Aorta (tissue), 5 donors: ENCODE measurements at places on chromosomes 12 and 14.

DNA sequence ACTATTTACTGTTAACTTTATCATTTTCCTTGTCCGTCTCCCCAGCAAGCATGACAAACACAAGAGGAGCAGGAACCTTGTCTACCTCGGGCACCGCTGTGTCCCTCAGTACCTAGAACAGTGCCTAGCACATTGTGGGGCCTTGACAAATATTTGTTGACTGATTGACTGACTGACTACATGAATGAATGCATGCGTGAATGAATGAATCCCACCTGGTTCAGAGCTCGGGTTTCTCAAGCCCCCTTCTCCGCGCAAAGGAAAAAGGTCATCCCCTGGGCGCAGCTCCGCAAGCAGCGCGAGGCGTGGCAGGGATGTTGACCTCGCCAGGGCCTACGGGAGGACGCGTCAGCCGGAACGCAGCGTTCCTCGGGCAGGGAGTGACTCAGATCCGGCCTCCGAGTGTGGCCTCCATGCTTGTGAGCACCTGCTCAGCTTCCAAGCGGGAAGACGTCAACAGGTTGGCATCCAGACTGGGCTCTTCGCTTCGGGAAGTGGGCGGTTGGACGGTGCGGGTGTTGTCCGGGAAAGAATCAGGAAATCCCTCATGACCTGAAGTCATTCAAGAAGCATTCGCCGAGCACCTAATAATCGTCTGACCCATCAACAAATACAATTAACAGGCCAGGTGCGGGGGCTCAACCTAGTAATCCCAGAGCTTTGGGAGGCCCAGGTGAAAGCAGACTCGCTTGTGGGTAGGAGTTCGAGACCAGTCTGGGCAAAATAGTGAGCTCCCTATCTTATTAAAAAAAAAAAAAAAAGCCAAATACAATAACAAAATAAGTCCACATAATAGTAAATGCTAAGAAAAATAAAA, 13.9 kb upstream of the UBC start:
- peak; percentile 89 for DNase-seq

- no peak for DNase-seq
These were observed 1404.3 kb upstream of the FLRT2 start for GRCh38 chr14:84125676-84126075.

- DNase-seq = peak; percentile 76
These were observed 57.2 kb upstream of the RIN3 start for GRCh38 chr14:92456215-92457015.

DNA sequence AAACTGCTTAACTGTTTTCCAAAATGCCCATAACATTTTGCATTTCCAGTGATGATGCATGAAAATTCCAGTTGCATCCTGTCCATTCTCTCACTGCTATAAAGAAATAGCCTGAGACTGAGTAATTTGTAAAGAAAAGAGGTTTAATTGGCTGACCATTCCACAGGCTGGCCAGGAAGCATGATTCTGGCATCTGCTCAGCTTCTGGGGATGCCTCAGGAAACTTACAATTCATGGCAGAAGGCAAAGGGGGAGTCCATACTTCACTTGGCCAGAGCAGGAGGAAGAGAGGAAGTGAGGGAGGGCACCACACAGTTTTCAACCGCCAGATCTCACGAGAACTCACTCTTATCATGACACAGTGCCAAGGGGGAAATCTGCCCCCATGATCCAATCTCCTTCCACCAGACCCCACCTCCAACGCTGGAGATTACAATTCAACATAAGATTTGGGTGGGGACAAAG, 18.2 kb upstream of the CLEC2D start:
- no peak for DNase-seq

GRCh38 chr12:49547090-49547690, 8.4 kb downstream of the KCNH3 start:
- peak; percentile 61 for DNase-seq

DNA sequence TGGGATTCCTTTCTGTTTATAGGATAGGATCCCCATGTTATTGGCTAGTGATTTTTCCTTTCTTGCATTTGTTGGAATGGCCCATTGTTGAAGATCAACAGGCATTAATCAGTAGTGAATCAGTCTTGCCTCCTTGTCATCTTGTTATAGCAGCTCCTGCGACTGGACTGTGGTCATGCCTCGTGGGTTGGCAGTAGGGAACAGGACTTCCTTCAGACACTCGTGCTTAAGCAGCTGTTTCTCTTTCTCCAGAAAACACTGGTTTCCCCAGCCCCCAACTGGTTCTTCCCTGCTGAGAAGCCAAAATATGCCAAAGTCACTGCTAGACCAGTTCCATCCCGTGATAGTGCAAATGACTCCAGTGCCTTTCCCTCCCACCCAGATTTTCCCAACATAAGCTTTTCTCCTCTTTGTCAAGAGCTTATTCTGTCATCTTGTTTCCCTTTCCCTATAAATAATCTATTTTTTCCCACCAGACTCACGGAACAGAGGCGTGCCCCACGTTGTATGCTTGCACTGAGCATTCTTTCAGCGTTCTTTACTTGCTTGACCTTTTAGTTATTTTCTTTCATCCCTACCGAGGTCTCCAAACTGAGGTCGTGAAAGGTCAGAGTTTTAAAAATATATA, 83.5 kb downstream of the SAMD4A start:
- peak; percentile 87 for DNase-seq

GRCh38 chr14:91473046-91473445, 37.1 kb downstream of the PPP4R3A start:
- no peak for DNase-seq

DNA sequence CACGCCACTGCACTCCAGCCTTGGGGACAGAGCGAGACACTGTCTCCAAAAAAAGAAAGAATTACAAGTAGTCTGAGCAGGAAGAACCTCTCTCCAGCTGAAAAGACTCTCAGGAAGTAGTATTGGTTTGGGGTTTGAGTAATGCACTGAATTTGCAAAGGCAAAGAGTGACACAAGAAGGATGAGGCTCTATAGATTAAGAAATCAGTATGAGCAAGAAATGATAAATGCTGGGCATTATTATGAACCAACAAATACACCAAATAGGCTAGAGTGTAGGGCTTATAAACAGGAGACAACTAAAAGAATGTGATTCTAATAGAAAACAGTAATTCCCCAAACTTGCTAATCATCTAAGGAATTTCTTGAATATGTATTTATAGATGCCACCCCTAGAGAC, 2.6 kb upstream of the SLC35E3 start:
- no peak for DNase-seq

DNA sequence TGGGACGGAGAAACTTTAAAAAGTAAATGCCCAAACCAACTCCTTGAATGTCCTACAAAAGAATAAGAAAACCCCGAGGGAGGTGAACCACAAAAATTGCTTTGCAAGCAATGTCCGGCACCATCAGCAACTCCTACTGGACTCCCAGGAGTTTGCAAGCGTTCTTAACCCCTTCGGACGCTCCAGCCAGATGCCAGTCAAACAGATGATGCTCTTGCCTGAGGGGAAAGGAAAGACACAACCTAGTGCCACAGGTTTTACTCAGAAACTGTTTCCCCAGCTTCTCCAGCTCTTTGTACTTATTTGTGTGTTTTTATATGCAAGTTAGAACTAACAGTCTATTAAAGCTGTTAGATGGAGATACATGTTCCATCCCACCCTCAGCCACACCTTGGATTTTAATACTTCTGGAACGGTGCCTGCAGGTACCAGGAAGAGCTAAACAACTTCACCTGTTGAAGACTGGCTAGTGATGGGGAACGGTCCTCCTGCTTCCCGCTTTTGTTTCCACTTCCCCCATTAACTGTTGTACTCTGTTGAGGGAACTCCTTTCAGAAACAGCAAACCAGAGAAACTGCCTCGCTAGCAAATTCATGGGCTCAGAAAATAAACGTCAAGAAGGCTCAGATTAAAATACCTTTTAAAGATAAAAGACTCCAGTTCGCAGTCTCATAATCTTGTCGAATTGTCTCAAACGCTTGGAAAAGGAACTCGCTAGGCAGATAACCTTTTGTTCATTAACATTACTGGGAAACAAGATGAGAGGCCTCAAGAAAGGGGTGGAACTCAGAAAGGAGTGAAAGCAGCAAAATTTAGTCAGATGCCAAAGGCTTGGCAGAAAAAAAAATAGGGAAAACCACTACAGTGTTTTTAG, 1.1 kb upstream of the FERMT2 start:
- peak; percentile 64 for DNase-seq

DNA sequence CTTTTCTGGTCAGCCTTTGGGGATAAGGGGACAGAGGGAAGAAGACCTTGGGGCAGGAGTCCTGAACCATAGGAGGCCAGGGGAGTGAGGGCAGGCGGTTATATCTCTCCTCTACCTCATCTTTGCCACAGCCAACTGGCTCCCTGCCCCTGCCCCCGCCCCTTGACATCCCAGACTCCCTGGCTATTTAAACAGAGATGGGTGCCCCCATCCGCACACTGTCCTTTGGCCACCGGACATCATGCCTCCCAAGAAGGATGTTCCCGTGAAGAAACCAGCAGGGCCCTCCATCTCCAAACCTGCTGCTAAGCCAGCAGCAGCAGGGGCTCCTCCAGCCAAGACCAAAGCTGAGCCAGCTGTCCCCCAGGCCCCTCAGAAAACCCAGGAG, 1.3 kb downstream of the MYL6B start:
- no peak for DNase-seq
